Activated CD4-positive, alpha-beta T cell treated with anti-CD3 and anti-CD28 coated beads for 4 hours (primary cell): ENCODE measurements at places on chromosomes 7 and 10.

- DNase-seq = no peak
Observed at GRCh38 chr7:152000191-152000590, 25.3 kb upstream of the GALNT11 start.

DNA sequence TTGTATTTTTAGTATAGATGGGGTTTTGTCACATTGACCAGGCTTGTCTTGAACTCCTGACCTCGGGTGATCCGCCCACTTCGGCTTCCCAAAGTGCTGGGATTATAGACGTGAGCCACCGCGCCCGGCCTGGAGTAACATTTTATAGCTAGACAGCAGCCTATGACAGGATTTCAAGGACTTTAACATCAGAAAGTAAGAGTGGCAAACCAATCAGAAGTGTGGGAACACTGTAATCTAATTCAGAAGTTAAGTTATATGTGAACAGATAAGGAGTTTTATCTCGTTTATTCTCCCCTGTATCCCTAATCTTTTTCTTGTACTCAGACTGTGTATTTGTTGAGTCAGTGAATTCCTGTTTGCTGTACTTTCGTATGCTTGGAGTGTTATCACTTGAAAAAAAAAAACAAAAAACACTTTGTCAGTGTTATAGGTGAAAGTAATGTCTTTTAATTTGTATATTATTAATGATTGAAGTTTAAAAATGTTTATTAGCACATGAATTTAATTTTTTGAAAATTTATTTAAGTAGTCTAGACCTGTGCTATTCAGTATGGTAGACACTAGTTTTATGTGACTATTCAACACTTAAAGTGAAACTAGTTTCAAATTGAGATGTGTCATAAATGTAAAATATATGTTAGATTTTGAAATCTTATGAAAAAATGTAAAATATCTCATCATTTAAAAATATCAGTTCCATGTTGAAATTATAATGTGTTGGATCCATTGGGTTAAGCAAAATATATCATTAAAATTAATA lies 38.6 kb downstream of the RSBN1L start:
- DNase-seq = no peak

GRCh38 chr7:45985902-45986301 lies 64.8 kb upstream of the IGFBP3 start:
- no peak for DNase-seq

- no peak for DNase-seq
Observed at GRCh38 chr7:30634193-30634626, 39.5 kb downstream of the GARS1 start.

- no peak for DNase-seq
Observed at GRCh38 chr10:1440897-1441296, 296.4 kb downstream of the ADARB2 start.

GRCh38 chr7:5470167-5470532 lies 46.5 kb upstream of the TNRC18 start:
- DNase-seq = no peak
